Right renal pelvis (tissue), 4 donors: ENCODE measurements at places on chromosomes 1 and 21.

- DNase-seq = no peak
Measured at GRCh38 chr1:177132141-177132540, 32.4 kb downstream of the ASTN1 start.

GRCh38 chr1:99970713-99971255, 988 bp downstream of the SLC35A3 start:
- no peak for DNase-seq

DNA sequence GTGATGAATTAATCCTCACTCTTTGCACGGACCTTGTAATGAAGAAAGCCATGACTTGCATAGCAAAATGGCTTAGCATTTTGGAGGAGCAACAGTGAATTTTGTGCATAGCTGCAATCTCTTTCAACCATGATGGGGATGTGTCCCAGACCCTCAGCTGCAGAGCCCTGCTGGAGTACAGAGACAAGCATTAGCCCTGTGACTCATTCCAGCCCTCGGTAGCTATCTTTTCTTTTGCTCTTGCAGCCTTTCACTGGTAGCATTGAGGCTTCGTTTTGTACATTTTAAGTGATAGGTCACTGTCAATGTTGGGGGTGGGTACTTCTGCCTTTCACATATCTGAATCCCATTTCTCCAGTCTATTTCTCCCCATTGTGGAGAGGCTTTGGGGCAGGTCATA, 58.4 kb downstream of the SLC35F3 start:
- no peak for DNase-seq

DNA sequence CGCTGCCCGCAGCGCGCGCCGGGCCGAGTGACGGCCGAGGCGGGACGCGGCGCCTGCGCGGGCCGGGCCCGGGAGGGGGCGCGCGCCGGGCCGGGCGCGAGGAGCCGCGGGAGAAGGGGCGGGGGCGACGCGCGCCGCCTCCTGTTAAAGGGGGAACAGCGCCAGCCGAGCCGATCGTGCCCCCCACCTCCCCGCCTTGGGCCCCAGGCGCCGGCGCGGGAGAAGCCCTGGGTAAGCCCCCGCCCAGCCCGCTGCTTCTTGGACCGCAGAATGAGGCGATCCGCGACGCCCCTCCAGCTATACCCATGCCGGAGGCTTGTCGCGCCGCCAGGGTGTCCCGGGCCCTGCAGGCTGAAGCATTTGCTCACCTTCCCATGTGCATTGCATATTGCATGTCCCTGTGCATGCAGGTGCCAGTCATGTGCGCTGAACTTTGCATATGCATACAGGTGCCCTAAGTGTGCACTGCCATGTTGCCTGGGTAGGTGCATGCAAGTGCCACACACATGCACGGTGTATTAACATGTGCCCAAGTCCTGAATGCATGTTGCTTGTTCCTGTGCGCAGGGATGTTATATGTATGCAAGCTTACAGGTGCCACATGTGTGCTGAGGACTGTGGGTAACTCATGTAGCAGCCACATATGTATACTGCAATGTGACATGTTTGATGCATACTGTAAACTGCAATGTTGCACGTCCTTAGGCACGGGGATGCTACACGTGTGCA, at the start of gene ADGRB2:
TSS of gene ADGRB2 (minus strand) at position 29 of the 729 bp plus-strand sequence. CDS start 7,119 bp downstream, outside the sequence.
- no peak for DNase-seq

- DNase-seq = no peak
Measured at GRCh38 chr1:61253912-61254633, 171.7 kb downstream of the NFIA start.

GRCh38 chr1:92277105-92277723, 21.6 kb downstream of the GLMN start:
- no peak for DNase-seq

GRCh38 chr1:53526451-53527101, 67.4 kb downstream of the DMRTB1 start:
- no peak for DNase-seq

DNA sequence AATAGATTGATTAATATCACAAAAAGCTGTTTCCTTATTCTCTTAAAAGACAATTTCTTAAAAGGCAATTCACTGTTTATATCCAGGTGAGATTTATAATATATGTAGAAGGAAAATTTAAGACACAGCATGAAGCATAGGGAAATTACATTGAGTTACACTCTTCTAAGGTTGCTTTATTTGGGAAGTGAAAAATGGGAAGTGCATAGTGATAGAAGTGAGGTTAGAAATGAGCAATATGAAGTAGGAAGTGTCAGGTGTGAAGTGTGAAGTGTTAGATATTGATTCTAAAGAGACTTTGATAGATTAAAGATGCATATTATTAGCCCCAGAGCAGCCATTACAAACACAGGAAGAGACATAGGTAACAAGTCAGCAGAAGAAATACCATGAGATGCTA, 40.3 kb downstream of the FH start:
- DNase-seq = no peak

- peak; percentile 86 for DNase-seq
Measured at GRCh38 chr1:150561254-150561973, 12.2 kb downstream of the ADAMTSL4 start.
